Activated naive CD8-positive, alpha-beta T cell treated with anti-CD3 and anti-CD28 coated beads, Interleukin-2, amount 50 U/mL, for 16 hours (primary cell): ENCODE measurements at places on chromosomes 13 and 19.

- no peak for DNase-seq
These were observed 65.2 kb upstream of the ZNF599 start for GRCh38 chr19:34838248-34838647.

GRCh38 chr19:24101459-24102115 is 14.6 kb downstream of the ZNF254 start:
- no peak for DNase-seq

DNA sequence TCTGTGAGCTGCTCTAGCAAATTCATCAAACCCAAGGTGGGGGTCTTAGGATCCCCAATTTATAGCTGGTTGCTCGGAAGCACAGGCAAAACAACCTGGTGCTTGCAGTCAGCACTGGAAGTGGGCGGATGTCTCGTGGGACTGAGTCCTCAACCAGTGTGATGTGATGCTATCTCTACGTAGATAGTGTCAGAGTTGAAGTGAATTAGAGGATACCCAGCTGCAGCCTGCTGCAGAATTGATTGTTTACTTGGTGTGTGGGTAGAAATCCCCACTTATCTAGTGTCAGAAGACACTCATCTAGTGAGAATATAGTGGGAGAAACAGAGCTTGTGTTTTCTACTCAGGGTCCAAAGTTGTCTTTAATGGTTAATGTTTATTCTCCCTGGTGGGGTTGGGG is 63.3 kb downstream of the CBY2 start:
- DNase-seq = no peak

DNA sequence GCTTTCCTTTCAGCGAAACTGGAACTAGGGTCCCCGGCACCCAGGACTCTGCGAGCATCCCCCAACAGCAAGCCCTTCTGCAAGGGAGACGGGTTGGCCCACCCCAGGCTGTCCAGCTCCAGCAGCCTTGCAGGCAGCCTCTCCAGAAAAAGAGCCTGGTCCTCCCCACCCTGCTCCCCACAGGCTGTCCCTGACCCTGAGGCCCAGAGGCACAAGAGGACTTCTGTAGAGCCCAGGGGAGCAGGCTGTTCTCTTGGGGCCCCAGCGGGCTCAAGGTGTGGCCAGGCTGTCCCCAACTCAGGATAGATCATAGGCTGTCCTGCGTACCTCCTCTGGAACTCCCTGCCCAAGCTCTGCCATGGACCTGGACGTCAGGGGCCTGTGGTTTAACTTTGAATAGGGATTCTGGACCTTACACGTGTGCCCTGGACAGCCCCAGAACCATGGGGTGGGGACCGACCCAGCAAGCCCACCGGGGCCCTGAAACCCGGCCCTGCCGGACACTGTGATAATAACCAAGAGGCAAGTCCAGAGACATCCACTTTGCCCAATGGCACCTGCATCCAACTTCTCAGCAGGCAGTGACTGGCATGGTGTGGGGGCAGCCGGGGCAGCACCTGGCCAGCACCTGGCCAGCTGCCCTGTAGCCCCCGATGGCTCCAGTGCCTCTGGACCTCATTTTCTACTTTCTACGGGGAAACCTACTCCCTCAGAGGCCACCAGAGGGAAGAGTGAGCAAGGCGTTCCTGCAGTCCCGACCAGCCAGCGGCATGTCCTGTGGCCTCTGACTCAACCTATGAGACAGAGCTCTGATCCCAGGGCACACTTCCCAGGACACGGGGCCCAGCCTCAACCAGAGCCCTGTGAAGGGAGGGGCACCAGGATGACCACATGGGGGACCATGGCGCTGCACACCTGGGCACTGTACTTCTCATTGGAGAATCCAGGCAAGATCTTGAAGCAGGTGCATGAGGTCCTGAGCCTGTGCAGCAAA is 50.9 kb upstream of the TPM4 start:
- no peak for DNase-seq

- DNase-seq = peak; percentile 28
These were observed 180.6 kb downstream of the FOXO1 start for GRCh38 chr13:40485611-40486517.

DNA sequence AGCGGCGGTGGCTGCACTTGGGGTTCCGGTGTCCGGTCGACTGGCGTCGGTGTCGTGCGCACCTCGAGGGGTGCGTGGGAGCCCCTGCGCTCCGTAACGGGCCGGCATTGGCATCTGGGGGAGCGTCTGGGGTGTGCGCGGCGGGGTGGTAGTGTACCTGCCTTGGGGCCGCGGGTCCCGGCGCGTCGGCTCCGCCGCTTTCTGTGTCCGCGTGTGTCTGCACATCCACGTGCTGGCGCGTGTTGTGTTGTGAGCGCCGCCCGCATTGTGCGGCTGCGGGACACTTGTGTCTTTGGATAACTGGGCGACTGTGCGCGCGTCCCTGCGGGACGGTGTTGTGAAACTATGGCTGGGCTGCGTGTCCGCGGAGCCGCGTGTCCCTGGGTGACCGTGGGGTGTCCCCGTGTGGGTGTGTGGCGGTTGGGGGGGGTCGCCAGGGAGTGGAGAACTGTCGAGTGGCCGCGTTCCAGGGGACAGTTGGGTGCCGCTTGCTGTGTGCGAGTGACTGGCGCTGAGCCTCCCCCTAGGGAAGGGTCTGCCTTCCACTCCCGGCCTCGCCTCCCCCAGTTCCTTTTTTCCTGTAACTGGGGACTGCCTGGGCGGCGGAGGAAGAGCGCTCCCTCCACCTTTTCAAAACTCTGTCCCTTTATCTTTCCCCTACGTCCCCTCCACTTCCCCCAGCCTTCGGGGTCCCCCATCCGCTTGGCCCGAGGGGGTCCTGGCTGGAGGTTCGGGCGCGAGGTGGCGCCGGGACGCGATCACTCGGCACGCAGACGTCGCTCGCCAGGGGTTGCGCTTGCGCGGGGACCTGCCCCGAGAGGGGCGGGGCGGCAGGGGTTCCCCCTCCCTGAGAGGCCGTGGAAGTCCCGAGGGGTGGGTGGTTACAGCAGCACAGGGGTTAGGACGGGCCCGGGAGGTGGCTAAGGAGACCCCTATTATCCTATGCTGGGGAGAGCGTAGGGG is 5.7 kb upstream of the NFIC start:
- peak; percentile 62 for DNase-seq

GRCh38 chr13:30523211-30523610 is 57.5 kb upstream of the HMGB1 start:
- no peak for DNase-seq

DNA sequence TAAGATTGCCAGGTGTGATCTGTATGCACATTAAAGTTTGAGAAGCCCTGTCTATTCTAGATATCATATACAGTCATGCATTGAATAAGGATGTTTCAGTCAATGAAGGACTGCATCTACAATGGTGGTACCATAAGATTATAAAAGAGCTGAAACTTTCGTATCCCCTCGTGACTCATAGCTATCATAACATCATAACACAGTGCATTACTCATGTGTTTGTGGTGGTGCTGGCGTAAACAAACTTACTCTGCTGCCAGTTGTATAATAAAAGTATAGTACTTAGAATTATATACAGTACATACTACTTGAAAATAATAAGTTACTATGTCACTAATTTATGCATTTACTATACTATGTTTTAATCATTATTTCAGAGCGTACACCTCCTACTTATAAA is 489.3 kb downstream of the GPC6 start:
- DNase-seq = no peak

GRCh38 chr19:54108496-54108895 is 5.8 kb downstream of the NDUFA3 start:
- no peak for DNase-seq

DNA sequence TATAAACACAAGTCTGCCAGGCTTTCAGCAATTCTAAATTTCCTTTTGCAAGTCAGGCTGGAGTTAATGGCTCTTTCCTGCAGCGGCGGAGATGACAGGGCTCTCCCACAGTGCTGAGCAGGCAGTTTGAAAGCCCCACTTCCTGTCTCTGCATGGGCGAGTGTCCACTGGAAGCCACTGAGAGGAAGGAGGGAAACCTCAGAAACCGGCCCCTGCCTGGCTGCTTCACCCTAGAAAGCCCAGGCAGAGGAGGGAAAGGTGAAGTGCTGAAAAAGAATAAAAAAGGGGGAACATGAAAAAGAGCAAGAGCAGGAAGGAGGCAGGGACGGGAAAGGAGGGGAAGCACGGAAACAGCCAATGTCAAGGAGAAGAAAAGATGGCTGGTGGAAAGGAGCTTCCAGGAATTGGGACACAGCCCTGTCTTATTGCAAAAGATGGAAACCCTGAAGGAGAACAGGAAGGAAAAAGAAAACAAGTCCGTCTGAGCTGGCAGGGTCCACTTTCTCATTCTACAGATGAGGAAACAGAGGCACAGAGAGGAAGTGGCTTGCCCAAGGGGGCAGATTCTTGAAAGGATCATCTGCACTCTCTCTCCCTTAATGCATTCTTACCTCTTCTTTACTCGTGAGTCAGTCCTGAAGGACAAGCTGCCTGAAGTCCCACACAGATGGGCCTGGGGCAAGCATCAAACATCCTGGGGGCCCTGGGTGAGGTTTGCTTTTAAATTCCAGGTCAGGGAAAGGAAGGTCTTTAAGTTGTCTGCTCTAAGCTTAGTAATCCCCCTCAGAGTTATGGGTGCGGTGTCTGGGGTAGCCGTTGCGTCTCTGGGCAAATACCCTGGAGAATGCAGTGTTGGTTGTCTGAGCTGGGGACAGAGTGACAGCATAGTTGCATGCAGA is 38.8 kb upstream of the ALOX5AP start:
- no peak for DNase-seq

- no peak for DNase-seq
These were observed 38.5 kb downstream of the TBC1D4 start for GRCh38 chr13:75443356-75443958.

DNA sequence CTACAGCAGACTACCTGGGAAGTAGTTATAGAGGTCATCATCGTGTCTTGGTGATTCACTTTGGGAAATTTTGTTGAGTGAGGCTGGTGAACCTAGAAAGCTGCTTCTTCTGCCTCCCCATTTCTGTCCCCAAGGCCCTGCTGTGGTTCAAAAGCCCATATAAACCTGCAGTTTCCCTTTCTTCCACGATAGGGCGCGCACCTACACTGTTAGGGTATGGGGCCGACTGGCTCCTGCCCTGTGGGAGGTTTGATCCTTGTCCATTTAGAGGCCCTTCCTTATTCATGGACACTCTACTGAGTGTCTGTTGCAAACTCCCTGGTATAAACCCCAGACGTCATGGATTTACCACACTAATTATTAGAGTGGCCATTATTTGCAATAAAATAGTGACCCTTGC is 191.8 kb downstream of the GGACT start:
- DNase-seq = no peak

DNA sequence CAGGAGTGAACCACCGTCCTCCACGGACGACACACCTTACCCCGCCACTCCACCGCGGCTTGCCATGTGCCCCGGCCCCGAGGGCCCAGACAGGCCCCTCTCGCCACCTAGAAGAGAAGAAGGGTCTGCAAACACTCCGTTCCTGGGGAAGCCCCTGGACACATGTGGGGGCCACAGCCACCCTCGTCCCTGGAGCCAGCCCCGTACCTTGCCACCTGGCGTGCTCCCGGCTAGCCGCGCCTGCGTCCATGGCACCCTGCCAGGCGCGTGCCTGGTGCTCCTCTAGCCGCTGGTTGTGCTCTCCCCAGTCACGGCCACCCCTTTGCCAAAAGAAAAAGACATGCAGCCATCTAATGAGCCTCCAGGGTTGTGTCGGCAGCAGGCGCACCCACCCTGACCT is 19.9 kb upstream of the TINCR start:
- no peak for DNase-seq

DNA sequence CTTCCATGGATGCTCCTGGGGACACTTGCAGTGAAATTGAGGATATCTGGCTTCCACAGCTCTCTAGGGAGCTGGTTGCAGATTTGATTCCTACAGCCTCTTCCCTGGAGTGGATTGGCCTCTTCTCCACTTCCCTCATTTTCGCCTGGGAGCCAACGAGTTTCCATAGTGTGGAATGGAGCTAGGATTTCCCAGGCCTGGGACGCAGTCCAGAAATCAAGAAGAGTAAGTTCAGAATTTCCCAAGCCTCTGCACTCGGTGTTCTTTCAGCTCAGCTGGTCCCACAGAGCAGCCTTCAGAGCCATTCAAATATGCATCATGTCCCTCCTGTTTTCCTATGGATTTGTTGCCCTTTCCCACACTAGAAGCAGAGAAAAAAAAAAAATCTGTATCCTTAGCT is 68.2 kb downstream of the RAP2A start:
- DNase-seq = no peak
